ENCODE measurements at places on chromosomes 11 and 22.

- DNase-seq: no peak
These were observed 95.4 kb upstream of the LARGE1 start for GRCh38 chr22:34015642-34016041.

DNA sequence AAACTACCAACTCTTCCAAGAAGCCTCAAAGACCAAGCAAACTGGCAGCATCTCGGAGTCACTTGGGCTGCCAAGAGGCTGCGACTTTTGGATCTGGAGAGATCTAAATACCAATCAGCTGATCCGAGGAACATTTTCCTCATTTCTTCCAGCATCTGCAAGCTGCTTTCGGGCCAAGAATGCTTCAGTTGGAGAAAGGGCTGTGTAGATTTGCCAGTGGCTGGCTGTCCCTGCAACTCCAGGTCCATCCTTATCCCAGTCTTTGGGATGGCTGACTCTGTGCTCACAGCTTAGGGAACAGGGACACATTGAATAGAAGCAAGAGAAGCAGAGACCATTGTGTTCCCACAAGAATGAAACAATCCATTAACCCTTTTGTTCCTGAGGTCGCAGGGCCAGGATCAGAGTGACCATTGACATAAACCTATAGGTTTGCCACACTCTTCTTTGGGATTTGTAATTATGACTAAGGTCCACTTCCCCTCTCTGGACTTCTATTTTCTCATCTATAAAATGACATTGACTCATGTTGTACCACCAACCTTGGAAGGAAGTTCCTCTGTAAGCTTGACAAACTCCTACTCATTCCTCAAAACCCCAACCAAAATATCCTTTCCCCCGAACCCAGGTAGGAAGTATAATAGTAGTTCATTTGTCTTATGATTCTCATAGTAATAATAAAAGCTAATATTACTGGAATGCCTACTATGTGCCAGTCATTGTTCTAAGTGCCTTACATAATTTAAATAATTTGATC is 340.8 kb downstream of the MN1 start:
- DNase-seq: no peak

DNA sequence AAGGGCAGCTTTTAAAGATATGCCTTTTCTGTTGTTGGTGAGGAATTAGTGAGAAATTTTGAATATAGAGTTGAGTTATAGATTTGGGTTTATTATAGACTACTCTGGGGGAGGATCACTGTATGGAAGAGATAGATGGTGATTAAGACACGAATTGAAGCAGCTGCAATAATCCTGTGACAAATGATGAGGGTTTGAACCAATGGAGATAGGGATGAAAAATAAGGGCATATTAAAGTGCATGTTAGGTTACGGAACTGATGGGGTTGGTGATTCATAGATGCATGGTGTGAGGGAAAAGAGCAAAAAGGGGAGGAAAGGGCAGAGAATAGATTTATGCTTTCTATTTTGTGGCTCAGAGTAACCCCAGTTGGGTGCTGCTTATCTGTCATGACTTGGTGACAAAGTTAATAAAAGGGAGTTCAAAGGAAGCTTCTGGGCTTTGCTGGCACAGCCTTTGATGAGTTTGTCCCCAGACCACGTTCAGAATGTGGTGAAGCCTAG is 11.8 kb downstream of the C11orf87 start:
- DNase-seq: no peak

GRCh38 chr22:40128989-40129388 is 48.7 kb upstream of the TNRC6B start:
- DNase-seq: no peak

DNA sequence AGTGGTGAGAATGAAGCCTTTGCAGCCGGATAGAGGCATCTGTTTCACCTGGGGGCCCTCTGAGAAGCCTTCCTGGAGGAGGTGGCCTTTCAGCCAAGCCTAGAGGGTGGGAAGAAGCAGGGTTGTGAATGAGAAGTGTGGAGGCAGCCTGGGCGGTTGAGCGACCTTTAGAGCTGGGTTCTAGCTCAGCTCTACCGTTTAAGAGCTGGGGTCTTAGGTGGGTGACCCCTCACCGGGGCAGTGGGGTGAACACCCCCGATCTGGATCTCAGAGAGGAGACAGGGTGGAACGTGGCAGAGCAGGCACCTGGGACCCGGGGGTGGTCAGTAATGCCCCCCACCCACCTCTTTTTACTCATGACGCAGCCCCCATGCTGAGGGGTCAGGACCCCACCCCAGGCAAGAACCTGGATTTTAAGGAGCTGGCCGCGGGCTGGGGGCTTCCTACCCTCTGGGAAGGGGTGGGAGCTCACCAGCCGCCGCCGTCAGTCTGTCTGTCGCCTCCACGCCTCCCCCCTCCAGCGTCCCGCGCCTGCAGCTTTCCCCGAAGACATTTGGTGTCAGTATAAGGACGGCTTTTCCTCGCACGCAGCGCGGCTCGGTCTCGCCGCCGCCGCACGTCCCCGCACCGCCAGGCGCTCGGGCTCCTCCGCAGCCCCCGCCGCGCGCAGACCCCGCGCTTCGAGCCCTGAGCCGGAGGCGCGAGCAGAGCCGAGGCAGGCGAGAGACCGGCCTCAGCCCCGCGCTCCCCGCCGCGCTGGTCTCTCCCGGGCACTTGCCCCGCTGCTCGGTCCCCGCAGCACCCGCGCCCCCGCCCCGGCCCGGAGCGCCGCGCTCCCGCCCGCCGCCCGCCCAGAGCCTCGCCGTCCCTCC is 13.3 kb upstream of the CACNA1I start:
- DNase-seq: peak; percentile 42

- no peak for DNase-seq
These were observed 23.6 kb downstream of the EIF4G2 start for GRCh38 chr11:10785146-10785474.

- DNase-seq: no peak
These were observed 8.6 kb upstream of the C11orf96 start for GRCh38 chr11:43933608-43934551.

GRCh38 chr11:35173011-35173511 is 34.1 kb downstream of the CD44 start:
- no peak for DNase-seq

- no peak for DNase-seq
These were observed 17.3 kb downstream of the RTN4RL2 start for GRCh38 chr11:57477507-57478189.

DNA sequence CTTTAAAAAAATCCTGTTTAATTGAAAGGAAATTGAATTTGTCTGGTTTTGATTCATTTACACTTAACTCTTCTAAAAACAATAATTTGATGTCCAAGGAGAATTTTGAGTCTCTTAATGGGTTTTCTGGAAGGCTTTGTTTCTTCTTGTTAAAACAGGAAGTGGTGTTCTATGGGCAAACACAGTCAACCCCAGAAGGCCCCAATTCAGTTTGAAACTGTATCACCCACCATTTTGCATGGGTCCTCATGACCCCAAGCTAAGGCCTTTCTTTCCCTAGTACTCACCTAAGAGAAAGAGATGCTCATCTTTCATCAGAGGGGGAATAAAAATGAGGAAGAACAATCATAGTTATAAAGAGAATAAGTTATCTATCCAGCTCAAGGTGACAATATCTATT is 10.6 kb downstream of the FLI1 start:
- DNase-seq: no peak

- no peak for DNase-seq
These were observed 91.6 kb downstream of the ATXN10 start for GRCh38 chr22:45763236-45763624.
